ENCODE measurements at places on chromosomes 1 and 21.
A peak's percentile ranks its signal among the peaks of the same experiment; 100 is the strongest.

- peak; percentile 37 for DNase-seq
These were observed 157.3 kb downstream of the KCNJ6 start for GRCh38 chr21:37758982-37759381.

GRCh38 chr1:211830328-211831142, at the start of gene LPGAT1:
TSS of gene LPGAT1 (minus strand) at chr1:211830763. CDS start at chr1:211829296, 1,467 bp downstream.
- peak; percentile 83 for DNase-seq

GRCh38 chr21:38196036-38196435, 60.8 kb upstream of the KCNJ15 start:
- no peak for DNase-seq

DNA sequence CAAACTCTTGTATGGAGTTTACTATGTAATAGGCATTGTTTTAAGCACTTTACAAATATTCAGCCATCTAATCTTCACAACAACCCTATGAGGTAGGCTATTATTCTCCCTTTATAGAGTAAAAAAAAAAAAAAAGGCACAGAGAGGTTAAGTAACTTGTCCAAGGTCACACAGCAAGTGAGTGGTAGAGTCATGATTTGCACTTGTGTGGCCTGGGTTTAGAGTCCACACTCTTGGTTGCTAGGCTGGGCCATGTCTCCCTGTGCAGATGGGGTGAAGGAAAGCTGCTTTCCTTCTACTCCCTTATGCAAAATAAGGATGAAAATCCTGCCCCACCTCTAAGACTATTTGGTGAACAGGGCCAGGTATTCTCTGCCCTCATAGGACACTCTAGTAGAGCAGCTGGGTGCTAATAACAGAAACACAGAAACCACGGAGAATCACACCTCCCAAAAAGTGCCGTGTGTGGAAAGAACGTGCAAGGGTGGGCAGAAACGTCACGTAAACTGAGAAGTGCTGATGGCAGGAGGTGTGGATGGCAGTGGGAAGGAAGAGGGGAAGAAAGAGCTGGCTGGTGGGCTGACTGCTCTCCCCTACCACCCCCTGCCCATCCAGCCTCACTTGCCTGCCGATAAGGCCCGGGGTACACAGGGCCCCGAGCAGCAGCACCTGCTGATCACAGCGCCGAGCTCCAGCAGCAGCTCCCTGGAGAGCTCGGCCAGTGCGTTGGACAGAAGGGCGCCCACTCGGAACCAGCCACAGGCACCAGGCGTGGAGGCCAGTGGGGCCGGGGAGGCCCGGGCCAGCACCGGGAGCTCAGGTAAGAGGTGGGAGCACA, 28.3 kb upstream of the VPS13D start:
- DNase-seq, result no peak

DNA sequence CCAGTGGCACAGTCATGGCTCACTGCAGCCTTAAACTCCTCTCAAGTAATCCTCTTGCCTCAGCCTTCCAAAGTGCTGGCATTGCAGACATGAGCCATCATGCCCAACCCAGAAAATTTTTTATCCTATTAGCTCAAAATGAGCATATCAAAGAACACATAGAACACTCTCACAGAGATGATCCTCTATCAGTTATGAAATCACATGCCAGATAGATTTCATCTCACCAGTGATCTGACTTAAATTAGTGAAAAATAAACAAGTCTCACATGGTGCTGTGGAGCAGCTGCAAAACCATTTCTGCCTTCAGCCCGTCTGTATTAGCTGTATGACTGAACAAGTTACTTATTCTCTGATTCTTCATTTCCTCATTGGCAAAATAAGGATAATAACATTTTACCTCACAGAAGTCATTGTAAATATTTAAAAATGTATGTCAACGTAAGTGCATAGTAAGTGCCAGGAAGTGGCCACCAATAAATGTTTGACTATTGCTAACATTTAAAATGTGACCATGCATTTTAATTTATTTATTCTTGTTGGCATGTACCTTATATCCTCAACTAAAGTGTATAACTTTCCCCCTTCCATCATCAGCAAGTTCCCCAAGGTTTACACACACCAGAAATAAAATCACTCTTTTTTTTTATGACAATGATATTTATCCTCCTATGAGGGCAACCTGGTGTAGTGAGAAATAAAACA, 29.0 kb upstream of the SLC19A2 start:
- no peak for DNase-seq

DNA sequence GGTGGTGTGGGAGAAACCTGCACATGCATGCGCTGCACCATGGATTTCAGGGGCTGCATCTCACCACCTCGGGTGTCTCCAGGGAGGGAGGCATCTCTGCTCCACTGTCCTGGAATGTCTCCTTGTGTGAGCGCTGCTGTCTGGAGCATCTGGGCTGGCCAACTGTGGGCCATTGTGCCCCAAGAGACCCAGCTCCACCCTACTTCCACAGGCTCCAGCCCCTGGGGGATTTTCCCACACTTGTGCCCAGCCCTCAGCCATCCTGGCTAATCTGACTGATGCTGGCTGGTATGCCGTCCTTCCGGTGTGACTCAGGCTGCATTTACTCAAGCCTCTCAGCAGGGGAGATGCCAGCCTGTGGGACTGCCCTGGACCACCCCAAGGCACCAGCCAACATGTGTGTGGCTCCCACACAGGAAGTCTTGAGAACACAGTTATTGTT, 62.0 kb downstream of the TRIM11 start:
- DNase-seq, result no peak

GRCh38 chr1:34267326-34267725, 90.6 kb downstream of the C1orf94 start:
- DNase-seq, result no peak

- DNase-seq, result peak; percentile 72
These were observed at the start of gene SCP2 for GRCh38 chr1:52927212-52928014. TSS of gene SCP2 (plus strand) at chr1:52927276. CDS start at chr1:52927397, 121 bp downstream.

GRCh38 chr21:38847556-38847955, 41.8 kb downstream of the ETS2 start:
- no peak for DNase-seq

- peak; percentile 66 for DNase-seq
These were observed at the start of gene PTPRU for GRCh38 chr1:29235955-29236711. TSS of gene PTPRU (plus strand) at chr1:29236522. CDS start at chr1:29236645, 123 bp downstream.

DNA sequence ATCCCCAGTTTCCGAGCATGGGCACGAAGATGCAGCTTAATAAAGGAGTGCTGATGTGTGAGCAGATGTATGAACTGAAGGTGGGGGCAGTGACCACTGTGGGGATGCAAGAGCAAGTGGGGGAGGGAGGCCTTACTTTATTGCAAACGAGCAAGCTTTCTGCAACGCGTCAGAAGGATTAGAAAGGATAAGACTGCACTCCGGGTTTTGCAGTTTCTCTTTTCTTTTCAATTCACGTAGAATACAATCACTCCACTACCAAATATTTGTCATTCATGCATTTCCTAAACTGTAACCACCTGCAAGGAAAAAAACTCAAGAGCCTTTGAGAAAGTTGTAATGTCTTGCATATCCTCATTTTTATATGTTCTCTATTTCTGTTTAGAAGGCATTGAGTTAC, 4.3 kb upstream of the OR2C3 start:
- DNase-seq, result no peak

GRCh38 chr21:39976800-39977199, 109.6 kb downstream of the PCP4 start:
- DNase-seq, result no peak

- no peak for DNase-seq
These were observed 100.5 kb downstream of the NPHP4 start for GRCh38 chr1:5891736-5892135.

DNA sequence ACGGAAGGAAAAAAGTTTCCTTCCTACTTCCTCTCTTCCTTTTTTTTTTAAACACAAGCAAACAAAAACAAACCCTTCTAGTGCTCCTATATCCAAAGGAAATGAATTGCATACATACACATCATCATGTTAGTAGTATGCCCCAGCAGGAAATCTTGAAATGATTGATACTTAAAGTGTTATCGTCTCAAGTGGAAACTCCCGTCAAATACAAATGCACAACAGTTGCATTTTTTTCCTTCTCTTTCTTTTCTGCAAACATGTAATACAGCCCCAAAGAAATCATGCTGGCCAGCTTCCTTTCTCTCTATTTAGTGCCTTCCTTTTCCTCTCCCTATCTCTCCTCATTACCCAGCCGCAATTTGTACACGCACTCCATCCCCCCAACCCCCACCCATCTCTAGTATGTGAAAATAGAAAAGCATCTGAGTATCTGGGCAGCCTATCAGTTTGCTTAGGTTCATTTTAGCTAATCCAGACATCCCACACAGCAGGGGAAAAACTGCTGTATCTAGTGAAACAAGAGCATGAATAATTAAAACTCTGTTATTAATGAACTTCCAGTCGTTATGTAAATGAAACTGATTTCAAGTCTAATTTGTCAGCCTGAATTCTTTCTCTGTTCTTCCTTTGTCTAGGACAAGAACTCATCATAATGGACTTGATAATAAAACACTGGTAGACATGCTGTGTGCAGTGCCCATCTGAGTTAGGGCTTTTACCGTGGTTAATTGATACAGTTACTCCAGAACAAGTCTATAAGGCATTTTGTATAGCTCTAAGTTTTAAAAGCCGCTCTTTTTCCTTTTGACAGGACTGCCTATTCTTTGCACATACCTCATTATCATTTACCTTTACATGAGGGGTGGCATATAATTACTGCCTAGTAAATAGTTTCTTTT, 336.5 kb upstream of the ADGRL2 start:
- no peak for DNase-seq

DNA sequence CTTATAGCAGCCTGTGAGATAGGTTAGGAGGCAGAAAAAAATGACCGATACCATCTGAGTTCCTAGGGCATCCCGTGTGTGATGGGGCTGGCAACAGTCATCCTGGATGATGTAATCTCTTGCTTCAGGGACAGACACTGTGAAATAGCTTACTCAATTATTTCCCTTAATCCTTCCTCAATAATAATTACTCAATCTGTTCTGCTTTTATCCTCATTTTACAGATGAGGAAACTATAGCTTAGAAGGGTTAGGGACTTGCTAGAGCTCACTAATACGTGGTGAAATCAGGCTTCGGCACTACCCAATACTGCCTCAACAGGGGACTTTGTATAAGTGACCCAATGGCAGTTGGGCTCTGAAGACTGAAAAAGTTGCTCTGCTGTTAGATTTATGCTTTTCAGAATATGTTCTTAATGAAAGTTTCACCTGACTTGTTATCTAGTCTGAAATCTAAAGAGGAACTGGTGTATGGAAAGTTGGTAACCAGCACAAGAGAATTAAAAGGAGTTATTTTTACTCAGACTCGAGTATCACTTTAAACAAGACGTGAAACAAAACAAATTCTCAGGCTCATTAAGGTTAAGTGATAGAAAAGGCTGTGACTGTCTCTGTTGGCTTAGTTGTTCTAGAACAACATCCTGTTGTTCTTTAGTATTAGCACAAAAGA, 14.4 kb downstream of the CD55 start:
- no peak for DNase-seq

DNA sequence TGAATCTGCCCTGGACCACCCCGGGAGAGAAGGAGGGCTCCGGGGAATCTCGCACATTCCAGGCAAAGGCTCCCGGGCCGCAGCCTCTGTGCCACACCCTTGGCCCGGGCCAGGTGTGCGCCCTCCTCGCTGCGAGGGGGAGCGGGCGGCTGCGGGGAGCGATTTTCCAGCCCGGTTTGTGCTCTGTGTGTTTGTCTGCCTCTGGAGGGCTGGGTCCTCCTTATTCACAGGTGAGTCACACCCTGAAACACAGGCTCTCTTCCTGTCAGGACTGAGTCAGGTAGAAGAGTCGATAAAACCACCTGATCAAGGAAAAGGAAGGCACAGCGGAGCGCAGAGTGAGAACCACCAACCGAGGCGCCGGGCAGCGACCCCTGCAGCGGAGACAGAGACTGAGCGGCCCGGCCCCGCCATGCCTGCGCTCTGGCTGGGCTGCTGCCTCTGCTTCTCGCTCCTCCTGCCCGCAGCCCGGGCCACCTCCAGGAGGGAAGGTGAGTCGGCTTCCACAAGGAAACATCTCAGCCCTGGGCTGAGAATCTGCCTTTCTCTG, at the start of gene LAMC2:
TSS of gene LAMC2 (plus strand) at position 324 of the 550 bp plus-strand sequence. CDS start at position 413, 89 bp downstream.
- DNase-seq, result no peak

Measured in NCI-H1105 (cell line).